ENCODE measurements at places on chromosomes 4 and X.

- no peak for DNase-seq
Observed at GRCh38 chrX:65551086-65551485, 16.5 kb upstream of the LAS1L start.

DNA sequence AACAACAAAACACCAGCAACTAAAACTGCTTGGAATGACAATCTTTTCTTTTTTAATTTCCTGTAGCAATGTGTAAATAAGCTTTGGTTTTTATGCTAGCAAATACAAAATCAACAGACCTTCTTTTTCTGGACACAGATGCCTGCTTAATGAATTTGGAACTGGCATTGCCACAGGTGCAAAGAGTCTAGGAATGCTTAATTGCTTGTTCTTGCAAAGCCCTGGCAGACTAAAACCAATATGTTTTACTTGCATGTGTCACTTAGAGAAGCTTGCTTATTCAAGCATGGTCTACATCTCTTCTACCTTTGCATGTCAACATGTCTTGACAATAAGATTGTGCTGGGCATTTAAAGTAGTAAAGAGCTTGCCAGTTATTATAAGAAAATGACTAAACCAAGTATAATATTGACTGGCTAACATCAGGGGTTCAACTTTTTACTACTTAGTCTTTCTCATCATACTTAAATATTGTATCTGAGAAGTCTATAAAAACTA is 656.7 kb upstream of the NDST4 start:
- DNase-seq = no peak

- peak; percentile 74 for DNase-seq
Observed at GRCh38 chr4:51844153-51845054, 1.5 kb downstream of the DCUN1D4 start.

- DNase-seq = no peak
Observed at GRCh38 chr4:36325926-36326325, 44.5 kb downstream of the DTHD1 start.

- no peak for DNase-seq
Observed at GRCh38 chrX:118418811-118419251, 72.9 kb downstream of the WDR44 start.

DNA sequence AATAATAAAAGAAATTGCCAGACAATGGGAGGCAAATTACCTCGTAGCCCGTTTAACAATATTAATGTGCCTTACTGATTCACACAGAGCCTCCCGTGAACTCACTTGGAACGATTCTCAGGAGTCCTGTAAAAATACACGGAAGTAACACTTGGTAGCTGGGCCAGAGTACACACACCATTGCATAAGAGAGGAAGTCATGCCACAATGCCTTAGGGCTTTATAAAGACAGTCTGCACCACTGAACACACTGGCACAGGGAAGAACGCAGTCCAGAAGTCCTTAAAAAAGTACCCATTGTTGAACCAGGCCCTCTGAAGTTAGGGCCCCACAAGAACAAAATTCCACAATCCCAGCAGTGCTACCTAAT is 15.1 kb downstream of the SLC2A9 start:
- DNase-seq = no peak

All from activated effector memory CD4-positive, alpha-beta T cell treated with Interleukin-2 at 50 U/mL for 16 hours (primary cell).